ENCODE measurements at places on chromosomes 4 and X.

- no peak for DNase-seq
Observed at GRCh38 chrX:20061855-20062254, 54.9 kb downstream of the MAP7D2 start.

DNA sequence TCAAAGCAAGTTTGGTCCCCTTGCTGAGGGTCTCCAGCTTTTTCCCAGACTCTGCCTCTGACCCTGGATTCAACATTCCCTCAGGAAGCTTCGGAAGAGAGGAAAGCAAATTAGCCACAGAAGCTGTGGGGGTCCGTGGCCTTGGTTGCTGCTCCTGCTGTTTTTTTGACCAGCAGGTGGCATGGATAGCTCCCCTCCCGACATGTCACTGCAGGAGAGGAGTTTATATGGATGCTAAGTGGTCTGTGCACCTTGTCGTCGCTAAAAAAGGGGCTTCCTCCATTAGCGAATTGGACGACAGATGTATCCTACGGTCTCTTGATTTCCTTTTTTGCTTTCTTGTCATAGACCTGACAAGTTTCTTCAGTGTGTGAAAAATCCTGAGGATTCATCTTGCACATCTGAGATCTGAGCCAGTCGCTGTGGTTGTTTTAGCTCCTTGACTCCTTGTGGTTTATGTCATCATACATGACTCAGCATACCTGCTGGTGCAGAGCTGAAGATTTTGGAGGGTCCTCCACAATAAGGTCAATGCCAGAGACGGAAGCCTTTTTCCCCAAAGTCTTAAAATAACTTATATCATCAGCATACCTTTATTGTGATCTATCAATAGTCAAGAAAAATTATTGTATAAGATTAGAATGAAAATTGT is 70.2 kb downstream of the CD38 start:
- DNase-seq, result no peak

DNA sequence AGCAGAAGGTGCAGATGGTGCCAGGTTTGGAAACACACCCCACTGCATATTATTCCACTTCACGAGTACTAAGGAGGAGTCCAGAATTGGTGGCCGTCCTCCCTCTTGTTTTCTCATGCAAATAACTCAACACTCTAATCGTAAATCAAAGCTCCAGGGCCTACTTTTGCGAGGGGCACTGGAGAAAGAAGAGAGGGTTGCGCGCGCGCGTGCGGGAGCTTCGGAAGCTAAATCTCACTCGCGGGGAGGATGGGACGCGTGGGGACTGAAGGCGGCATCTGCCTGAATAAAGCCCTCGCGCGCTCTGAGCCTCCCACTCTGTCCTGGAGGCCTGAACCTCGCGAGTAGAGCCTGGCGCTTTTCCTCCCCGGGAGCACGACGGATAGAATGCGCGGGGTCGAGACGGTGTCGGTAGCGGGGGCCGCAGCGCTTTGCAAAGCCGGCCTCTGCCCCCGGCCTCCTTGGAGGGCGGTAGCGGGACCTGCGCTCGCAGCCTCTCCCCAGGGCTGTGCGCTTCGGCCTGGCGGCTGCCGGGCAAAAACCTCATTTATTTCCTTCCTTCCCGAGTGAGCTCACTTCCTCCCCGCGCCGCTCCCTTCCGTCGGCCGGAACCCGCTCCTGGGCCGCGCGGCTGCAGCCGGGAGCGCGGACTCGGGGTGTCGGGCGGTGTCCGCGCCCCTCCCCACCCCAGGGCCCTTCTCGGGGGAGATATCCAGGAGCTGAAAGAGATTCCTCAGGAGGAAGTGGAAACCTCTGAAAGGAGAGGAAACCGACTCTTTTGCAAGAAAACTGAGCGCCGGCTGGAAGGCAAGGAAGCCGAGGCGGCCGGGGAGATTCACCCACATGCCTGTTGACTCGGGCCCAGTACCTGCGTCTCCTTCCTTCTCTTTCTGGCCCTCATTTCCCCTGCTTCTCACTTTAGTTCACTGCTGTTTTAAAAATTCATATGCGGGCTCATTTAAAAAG is 20.7 kb downstream of the HAND2 start:
- DNase-seq, result peak; percentile 36

DNA sequence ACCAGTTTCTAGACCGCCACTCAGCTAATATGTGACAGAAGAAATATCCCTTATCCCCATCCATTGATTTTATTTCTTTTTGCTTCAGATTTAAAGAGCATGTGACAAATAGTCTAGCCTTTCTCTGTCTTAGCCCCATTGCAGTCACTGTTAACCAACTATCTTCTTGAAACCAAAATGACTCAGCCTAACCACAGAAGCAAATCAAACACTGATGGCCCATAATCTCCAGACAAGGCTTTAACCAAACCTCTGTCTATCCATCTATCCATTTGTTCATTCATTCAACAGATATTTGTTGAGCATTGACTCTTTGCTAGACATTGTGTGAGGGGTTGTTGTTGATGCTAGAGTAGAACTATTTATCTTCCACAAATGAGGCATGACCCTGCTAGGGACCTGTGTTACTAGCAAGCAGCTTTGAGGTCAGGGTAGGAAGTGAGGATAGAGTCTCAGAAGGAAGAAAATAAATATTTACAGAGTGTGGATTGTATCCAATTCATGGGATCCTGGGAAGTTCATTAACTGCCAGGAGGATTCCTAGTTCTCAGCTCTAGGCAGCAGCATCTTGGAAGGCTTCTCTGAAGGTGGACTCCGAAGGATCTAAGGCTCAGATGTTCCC is 22.5 kb downstream of the HNRNPH2 start:
- peak; percentile 63 for DNase-seq

GRCh38 chrX:150364347-150365050 is 1.4 kb downstream of the MAMLD1 start:
- DNase-seq, result no peak

- DNase-seq, result no peak
Observed at GRCh38 chr4:126375462-126376054, 1060.8 kb downstream of the FAT4 start.

DNA sequence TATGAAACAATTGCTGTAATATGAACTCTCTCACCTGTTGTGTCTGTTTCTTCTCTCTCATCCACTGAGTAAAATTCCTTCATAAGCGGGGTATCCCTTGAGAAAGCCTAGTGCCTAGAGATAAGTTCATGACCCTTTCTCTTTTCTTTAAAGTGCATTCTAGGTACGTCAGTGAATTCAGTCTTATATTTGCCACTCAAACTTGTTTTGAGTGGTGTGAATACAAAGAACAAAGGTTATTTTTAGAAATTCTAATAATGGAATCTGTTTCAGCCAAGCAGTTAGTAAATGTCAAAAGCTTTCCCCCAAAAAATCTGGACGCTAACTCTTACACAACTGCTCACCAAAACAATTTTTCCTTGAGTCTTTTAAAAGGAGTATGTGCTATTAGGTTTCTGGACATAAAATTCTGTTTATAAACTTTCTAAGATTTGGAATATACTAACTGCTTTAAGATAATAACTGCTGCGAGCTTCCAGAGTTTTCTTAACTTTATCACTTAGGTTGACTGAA is 112.0 kb downstream of the VEGFC start:
- no peak for DNase-seq

DNA sequence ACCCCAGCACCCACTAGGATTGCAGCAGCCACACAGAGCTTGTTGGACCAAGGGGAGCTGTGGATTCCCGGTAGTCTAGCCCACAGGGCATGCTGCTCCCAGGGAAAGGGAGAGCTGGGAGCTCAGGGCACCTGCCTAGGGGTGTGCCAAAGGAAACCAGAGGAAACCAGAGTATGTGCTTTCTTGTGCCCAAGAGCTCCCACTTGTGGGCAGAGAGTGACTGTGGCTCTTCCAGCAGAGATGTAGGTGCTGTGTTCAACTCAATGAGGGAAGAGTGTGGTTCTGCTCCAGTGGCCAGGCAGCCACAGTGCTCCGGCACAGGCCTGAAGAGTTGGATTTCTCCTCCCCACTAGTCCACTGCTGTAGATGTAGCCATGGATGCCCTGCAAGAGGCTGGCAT is 1050.0 kb upstream of the INTU start:
- no peak for DNase-seq

DNA sequence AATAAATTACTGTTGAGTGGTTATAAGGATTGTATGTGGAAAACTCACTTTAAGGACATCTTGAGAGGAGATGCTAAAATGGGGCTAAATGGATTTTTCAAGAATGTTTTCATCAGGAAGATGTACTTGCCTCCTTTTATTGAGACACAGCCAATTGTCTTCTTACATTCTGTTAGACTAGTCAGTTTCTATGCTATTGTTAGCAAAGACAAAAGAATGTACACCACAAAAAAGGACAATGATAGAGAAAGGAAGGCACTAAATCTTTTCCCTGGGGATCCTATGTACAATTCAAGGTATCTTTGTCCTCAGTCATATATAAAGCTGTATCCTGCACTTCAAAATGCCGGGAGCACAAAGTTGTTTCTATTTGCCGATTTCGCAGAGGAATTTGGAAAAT is 42.6 kb downstream of the TMA16 start:
- DNase-seq, result no peak

- DNase-seq, result no peak
Observed at GRCh38 chr4:105613306-105613705, 60.9 kb downstream of the ARHGEF38 start.

GRCh38 chr4:70706044-70706461 is 15.7 kb upstream of the RUFY3 start:
- DNase-seq, result no peak

DNA sequence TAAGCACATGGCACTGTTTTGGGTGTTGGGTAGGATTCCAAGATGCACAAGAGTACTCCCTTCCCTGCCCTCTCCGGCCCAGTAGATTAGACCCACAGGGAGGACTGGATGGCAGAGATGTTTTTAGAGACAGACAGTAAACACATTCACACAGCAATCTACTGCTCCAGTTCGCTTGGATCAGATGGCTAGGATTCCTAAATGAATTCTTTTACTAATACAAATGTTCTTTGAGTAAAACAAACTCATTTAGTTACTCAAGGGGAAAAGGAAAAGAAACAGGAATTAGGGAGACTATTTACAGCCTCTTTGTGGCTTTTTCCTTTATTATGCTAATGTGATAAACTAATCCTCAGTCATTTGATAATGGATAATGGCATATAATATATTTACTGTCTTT is 5.9 kb downstream of the SNX25 start:
- DNase-seq, result no peak

- no peak for DNase-seq
Observed at GRCh38 chr4:13918110-13918509, 290.6 kb upstream of the BOD1L1 start.

Measured in activated CD4-positive, alpha-beta T cell treated with anti-CD3 and anti-CD28 coated beads, Interleukin-2, amount 50 U/mL, for 16 hours (primary cell).